WERI-Rb-1 (cell line): ENCODE measurements at places on chromosomes 4 and X.
A peak's percentile ranks its signal among the peaks of the same experiment; 100 is the strongest.

DNA sequence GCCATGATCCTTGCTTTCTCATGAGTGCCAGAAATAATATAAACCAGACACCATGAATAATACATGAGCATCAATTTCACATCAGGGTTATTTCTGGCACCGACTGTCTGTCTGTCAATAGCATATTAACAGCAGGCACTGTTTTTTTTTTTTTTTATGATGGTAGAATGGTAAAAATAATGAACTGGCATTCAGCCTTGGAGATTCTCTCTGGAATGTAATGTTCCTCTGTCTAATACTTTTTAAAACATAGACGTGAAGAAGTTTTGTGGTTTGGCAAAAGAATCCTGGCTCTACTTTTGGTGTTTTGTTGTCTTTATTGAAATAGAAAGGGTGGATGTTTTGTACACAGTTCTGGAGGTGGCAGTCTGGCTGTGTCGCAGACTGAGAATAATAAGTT is 874.6 kb upstream of the PRKX start:
- DNase-seq = no peak

DNA sequence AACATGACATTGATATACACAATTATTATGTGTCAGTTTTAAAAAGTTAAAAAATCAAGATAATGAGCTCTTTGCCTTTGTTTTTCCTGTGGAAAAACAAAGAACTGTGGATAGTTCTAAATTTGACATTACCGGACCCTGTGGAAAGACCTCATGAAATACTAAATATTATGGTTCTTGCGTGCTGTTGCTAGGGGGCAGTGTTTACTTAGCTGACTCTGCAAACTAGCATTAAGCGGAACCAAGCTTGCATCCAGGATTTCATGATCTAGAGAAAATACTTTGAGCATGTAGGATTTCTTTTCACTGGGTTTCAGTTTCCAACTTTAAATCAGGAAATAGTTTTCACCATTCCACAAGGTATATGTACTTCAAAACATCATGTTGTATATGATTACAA is 33.6 kb downstream of the CLCN4 start:
- peak; percentile 25 for DNase-seq

DNA sequence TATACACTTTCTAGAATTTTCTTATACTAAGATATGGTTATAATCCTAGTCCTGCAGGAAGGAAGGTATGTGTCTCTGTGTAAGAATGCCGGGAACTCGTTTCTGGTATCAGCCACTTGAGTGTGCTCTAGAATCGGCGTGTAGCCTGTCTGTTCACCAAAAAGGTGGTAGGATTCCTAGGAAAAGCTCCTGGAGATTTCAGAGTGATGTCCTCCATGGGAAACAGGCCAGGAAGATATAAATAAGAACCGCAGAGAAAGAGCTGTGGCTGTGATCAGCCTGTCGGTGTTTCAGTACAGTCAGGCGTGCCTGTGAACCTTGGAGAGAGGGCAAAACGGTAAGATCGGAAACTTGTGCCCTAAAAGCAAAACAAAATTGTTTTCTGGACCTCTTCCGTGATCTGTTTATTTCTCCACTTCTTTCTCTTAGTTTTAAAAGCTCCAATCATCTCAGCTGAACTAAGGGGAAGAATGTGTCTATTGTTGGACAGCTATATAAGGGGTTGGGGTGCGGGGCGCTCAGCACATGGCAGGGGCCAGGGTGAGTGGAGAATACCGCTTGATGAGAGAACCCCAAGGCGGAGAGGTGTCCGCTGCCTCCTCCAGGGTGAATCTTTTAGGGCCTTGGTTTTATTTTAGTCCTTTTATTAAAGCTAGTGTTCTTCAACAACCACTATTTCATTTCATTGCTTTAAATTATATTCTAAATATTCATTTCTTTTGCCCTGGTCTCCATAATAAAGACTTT is 303.8 kb upstream of the TENM3 start:
- DNase-seq = no peak

DNA sequence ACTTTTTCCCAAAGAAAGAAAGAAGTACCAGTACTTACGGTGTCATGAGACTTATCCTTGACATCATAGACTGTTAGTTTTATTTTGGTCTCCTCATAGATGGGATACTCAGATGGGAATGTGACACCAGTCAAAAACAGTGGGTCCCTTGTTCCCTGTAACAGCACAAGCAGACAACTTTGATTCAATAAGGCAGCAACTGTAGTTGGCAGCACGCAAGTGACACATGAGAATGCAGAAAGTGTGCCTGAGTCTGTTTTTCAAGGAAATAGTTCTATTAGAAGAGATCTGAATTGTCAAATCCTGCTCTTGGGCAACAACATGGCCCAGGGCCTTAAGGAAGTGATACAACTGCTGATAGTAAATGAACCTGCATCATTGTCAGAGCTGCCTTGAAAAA is 443.2 kb downstream of the INPP4B start:
- no peak for DNase-seq

GRCh38 chr4:42074294-42074693 is 78.2 kb downstream of the BEND4 start:
- DNase-seq = no peak
